Foreskin keratinocyte (primary cell): ENCODE measurements at places on chromosomes 3 and 15. TPM values are rescaled to one million over a fixed set of nuclear protein-coding genes. Genes with fewer than 3 reads are reported as not detected.

The IL20RB gene
- total RNA-seq, result 104 and 118 TPM in 2 replicates

The PRR23A gene
- total RNA-seq, result not detected in 2 replicates

The ACTC1 gene
- total RNA-seq, result not detected in 2 replicates

The FSTL1 gene
- total RNA-seq, result 86.4 and 89.3 TPM in 2 replicates

The HTR3E gene
- not detected in 2 replicates for total RNA-seq

The TWF2 gene
- 96.6 and 107 TPM in 2 replicates for total RNA-seq

The TPRA1 gene
- 31.5 and 34.8 TPM in 2 replicates for total RNA-seq

The SLC28A2 gene
- not detected in 2 replicates for total RNA-seq

The MFAP1 gene
- 33.7 and 37.4 TPM in 2 replicates for total RNA-seq

The CRABP1 gene
- not detected in 2 replicates for total RNA-seq

The KIF7 gene
- 6.1 and 6.3 TPM in 2 replicates for total RNA-seq

The GATA2 gene
- not detected in 2 replicates for total RNA-seq

The BNIP2 gene
- 62.8 and 70.4 TPM in 2 replicates for total RNA-seq

The KLF15 gene
- total RNA-seq, result 0.11 TPM in 1 of 2 replicates, not detected in the other

The WWTR1 gene
- total RNA-seq, result 14.8 and 23.6 TPM in 2 replicates

The IMPG2 gene
- total RNA-seq, result 0.03 and 0.04 TPM in 2 replicates

The PTPRG gene
- total RNA-seq, result 18.6 and 20.8 TPM in 2 replicates

The IGF2BP2 gene
- 149 and 165 TPM in 2 replicates for total RNA-seq
